Ovary (tissue), 10 donors: ENCODE measurements at places on chromosomes 12 and 14.

DNA sequence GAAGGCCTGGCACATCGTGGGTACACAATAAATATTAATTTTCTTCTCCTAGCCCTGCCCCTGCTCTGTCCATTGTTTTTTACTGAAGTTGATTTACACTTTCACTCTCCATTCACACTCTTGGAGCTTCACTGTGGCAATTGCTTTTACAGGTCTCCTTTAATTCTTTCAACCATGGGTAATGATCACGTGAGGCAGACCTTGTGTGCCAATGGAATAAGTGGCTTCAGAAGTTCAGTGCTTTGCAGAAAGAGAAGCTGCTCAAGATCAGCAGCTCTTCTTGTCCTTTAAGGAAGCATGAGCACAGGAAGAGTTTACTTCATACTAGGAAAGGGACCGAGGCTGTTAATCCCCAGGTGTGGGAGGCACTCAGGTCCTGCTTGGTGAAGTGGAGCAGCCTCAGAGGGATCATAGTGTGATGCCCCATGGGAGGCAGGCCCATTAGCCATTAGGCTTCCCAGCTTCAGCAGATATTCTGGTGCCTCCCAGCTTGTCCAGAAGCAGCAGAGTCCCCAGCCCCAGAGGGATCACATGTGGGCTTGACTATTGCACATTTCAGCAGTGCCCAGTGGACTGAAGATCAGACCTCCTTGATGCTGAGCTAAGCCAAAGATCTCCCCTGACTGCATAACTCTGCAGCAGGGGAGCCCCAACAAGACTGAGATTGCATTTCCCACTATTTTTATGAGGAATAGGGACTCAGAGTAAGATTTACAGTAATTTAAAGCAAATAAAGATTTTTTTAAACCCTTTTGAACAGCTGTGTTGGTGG, 5.0 kb upstream of the SLC35F4 start:
- no peak for DNase-seq

DNA sequence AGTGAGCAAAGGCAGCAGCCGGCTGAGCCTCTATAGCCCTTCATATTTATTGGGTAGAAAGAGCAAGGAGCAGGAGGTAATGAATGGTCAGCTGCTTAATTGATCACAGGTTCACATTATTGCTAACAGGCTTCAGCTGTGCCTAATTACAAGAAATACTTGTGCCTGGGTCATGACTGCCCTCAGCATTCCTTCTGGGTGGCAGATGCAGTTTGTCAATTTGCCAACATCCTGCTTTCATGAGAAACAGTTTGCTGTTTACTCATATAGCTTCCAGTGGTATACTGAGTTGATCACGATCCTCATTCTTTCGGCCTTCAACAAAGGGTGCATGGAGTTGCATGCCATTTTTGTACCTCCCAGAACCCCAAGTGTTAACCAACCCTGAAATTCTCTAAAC, 81.0 kb upstream of the PLEKHG7 start:
- no peak for DNase-seq

DNA sequence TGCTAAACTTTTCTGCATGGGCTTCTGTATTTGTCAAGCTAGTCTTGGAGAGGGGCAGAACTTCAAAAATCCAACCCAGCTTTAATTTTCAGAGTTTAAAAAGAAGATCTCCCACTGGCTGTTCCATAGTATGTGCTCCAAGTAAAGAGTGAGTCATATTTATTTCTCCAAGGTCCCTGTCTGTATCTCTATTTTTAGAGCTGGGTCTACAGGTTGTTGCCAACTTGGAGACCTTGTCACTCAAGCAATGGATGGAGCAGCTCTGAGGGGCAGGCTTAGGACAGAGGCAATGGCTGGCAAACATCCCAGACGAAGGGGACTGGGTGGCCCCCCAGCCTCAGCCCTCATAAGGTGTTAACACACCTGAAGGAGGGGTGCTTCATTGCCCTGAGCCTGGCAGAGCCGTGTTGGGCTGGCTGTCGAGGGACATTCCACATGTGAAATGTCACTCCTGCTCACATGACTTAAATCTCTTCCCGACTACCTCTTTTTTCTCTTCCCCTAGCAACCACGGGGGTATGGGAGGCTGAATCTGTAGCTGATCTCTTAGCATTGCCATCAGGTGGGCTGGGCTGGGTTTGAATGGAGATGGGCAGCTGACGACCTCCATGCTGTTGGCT, 103.1 kb downstream of the SMOC1 start:
- DNase-seq: no peak

DNA sequence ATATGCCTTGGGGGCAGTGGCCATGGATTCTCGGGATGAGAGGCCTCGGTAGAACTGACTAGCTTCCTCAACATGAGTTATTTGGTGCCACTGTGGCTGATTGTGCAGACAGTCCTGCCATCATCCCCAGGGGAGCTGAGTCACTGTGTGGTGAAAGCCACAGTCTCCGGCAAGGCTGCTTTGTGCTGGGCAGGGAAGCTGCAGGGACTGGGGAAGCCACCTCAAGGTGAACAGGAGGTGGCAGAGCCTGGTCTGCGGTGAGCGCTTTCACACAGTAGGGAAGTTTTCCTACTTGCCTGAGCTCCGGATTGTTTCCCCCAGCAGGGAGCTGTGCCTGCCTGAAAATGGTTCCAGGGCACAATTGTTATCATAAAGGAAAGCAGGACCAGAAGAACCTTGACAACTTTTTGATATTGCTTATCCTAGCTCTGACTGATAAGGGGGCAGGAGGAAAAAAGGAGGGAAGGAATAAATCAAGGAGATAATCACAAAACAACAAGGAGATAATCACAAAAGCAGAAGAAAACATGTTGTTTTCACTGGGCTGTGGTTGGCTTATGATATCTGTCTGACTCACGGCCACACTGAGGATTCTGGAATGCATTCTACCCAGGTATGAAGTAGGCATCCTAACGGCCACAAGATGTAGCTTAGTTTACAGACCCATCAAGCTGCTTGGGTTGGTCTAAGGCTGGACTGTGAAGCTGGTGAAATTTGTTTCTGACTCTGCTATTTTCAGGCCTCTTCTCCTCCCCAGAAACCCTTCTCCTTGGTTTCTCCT, 32.2 kb upstream of the GNG2 start:
- no peak for DNase-seq

DNA sequence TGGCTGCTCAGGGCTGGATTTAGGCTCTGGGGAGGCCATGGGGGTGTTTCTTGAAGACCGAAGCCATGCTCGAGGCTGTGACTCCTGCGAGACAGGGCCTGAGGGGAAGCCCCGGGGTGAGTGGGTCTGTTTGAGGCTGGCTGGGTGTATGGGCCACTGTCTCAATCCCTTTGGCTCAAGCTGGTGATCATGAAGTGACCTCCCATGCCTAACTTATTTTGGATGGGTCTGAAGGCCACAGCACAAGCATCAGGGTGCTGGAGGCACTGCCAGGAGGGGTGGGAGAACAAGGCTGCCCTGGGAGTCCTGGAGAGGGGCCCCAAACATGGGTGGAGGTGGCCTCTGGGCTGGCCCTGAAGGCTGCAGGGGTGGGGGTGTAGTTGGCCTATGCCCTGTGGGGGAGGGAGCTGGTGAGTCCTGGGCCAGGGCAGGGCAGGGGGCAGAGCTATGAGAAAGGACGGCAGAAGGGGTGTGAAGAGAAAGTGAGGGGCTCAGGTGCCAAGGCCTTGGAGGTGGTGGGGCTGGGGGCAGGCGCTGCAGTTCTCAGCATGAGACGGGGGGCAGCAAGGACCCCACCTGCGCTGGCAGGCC, 100.9 kb downstream of the KIF26A start:
- DNase-seq: peak; percentile 6
